ENCODE measurements at places on chromosomes 1 and 21.

GRCh38 chr1:27973771-27974416 lies 14.1 kb downstream of the XKR8 start:
- no peak for DNase-seq

DNA sequence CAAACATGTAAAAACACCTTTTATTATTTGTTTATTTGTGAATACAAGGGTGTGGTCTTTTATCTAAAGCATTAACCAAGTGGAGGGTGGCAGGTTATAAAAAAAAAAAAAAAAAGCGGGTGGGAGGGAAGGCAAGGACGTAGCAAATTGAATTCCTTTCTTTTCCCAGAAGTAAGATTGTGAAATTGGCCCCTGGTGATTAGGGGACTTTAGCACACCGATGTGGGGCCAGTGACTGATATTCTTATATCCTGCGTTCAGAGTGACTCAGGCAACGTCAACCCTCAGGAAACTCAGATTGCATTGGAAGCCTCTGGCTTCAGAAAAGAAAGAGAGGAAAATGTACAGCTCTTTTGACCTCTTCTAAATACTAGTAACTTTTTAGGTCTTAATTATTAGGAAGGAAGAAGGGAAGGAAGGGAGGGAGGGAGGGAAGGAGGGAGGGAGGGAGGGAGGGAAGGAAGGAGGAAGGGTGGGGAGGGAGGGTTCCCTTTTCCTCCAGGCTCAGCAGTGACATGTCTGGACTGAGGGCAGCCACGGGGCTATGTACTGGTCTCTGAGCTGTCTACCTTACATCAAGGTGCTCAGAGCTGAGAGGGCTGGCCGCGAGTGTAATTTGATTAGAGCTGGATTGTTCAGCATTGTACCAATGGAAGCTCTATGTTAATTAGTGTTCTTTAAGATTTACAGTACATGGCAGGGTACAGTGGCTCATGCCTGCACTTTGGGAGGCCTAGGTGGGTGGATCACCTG lies 30.2 kb downstream of the EVA1C start:
- no peak for DNase-seq

- DNase-seq = no peak
Observed at GRCh38 chr1:21318057-21318713, 27.9 kb upstream of the ECE1 start.

- peak; percentile 74 for DNase-seq
Observed at GRCh38 chr21:46097336-46098293, at the start of gene COL6A2. Gene COL6A2 (plus strand): TSS chr21:46098112.

DNA sequence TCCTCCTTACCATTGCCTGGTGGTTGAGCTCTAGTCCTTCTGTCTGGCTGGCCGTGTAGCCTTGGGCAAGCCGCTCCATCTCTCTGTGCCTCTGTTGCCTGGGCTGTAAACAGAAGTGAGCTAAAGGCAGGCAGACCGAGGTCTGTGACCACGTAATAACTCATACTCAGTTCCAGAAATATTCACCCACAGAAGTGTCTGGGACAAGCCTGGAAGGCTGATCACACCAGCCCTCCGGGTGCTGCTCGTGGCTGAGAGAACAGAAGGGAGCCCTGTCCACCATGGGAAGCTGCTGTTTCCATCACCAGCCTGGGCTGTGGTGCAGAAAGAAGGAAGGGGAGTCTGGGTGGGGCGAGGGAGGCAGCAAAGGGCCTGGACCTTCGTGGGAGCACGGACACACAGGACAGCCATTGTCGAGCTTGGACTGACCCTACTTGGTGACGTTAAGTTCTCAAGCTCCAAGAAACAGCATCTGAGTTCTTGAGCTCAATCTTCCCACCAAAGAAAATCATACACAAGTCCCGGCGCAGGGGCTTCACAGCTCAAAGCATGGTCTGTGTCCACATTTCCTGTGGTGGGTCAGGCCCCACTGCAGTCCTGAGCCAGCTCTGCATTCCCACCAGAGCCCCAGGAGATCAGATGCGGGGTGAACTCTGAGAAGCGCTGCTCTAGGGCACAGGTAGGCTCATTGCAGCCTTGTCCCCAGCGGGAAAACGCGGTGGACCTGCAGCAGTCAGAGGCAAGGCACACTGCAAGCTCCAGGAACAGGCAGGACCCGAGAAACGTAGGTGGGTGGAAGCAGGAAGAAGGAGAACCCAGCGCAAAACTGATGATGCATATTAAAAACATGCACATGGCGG lies 61.8 kb downstream of the RUNX3 start:
- DNase-seq = no peak

DNA sequence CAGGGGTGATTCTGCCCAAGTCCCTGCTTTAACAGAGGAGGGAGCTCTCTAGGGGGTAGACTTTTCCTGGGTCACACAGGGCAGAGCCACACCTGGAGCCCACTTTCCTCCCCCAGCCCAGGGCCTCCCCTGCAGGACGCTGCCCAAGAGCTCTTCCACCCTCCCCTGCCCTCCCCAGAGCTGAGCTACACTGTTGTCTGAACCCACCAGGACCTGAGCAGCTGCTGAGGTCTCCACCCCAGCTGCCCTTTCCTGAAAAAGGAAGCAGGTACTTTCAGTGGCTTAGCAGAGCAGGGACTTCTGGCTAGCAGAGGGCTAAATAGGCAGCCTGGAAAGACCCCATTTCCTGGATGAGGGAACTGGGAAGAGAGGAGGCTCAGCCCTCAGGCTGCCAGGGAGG lies 169.3 kb upstream of the ETV3 start:
- no peak for DNase-seq

DNA sequence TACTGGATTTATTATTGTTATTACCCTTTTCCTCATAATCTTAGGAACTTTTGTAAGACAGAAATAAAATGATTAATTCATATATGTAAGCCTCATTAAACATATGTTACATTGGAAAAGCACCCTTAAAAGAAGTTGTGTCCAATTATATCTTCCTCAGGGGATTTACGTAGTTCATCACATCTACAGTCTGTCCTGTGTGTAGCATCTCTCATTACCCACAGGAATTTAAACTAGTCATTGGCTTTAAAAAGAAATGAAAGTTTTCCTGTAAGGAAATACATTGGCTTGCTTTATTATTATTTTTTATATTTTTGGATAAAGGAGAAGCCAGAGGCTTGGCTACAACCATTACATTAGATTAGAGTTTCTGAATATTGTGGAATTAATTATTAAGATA lies 56.1 kb downstream of the SWT1 start:
- peak; percentile 43 for DNase-seq

DNA sequence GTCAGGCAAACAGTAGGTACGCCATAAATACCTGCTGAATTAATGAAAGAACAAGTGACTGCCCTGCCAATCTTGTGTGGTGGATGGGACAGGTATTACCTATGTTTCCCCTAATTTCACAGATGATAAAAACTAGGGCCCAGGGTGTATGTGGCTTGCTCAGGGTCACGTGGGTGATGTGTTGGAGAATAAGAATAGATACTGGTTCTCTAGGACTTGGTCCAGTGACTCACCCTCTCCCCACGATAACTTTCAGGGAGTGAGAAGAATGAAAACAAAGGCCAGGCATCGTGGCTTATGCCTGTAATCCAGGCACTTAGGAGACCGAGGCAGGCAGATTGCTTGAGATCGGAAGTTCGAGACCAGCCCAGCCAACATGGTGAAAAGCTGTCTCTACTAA lies 26.7 kb downstream of the SLC26A9 start:
- peak; percentile 55 for DNase-seq

DNA sequence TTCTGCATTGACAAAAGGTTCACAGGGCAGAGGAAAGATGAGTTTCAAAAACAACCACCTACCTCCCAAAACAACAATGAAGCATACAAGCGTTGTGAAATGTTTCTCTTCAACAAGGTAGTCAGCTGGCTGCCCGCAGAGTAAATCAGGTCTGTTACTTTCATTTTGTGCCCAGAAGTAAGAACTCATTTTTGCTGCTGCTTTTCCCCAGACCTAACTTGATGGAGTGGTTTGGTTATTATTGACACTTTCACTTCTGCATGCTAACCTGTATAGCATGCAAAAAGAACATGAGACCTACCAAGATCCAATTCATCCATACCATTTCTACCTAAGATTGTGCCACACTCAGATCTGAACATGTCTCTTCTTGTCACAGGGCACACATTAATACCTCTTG lies 1.3 kb downstream of the SLC9C2 start:
- no peak for DNase-seq

Data from AG10803 (cell line).